ENCODE measurements at places on chromosomes 16 and 17.

DNA sequence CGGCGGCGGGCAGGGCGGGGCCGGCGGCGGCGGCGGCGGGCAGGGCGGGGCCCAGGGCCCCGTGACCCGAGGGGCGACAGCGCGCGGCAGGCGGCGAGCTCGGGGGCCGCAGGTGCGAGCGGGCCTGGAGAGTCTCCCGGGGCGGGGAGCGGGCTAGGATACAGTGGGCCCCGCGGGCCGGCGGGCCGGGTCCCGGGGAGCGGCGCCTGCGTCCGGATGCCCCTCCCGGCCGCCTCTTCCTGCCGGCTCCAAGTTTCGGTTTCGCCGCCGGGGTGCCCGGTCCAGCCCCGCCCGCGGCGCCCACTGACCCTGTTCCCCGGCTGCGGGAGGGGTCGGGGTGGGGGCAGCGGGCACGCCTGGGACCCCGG, at the start of gene RNF213:
Gene RNF213 (plus strand): TSS at position 62 of the 368 bp plus-strand sequence. CDS start 2,830 bp downstream, outside the sequence.
- peak; percentile 56 for DNase-seq

DNA sequence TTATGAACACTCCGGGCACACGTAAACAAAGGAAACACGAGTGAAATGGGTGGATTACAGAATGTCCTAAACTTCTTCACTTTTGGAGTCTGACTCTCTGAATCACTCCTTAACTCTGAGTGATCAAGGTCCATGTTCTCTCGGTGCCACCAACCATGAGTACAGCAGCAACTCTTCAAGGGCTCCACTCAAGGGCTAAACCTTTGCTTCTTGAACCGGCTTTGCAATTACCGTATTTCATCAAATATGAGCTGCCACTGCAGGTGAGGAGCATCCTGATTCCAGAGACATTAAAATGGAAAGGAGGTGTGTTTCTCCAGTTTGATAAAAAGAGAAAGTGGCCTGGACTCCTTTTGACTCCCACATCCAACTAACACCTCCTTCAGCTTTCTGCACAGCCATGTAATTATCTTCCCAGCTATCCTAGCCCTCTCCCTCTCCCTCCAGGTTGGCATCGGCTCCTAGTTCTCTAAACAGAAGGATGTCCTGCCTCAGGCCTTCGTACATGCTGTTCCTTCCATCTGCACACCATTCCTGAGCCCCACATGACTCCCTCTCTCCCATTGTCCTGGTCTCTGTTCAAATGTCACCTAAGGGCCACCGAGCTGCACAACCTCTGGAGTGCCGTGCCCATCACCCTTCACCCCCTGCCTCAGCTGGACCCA, 61.4 kb downstream of the ZDHHC7 start:
- DNase-seq: no peak

- no peak for DNase-seq
Observed at GRCh38 chr16:30356401-30357084, 1.4 kb upstream of the CD2BP2 start.

GRCh38 chr17:732902-733720, 715 bp downstream of the TLCD3A start:
- DNase-seq: peak; percentile 24

GRCh38 chr16:21566891-21567414, 32.4 kb upstream of the METTL9 start:
- peak; percentile 3 for DNase-seq

GRCh38 chr17:14622615-14623101, 321.8 kb downstream of the HS3ST3B1 start:
- DNase-seq: no peak

- DNase-seq: no peak
Observed at GRCh38 chr16:81629034-81629802, 149.9 kb upstream of the PLCG2 start.

GRCh38 chr16:89330177-89330856, 112.8 kb downstream of the ZNF778 start:
- DNase-seq: no peak

GRCh38 chr16:75710344-75710743, 9.1 kb upstream of the DUXB start:
- DNase-seq: no peak

DNA sequence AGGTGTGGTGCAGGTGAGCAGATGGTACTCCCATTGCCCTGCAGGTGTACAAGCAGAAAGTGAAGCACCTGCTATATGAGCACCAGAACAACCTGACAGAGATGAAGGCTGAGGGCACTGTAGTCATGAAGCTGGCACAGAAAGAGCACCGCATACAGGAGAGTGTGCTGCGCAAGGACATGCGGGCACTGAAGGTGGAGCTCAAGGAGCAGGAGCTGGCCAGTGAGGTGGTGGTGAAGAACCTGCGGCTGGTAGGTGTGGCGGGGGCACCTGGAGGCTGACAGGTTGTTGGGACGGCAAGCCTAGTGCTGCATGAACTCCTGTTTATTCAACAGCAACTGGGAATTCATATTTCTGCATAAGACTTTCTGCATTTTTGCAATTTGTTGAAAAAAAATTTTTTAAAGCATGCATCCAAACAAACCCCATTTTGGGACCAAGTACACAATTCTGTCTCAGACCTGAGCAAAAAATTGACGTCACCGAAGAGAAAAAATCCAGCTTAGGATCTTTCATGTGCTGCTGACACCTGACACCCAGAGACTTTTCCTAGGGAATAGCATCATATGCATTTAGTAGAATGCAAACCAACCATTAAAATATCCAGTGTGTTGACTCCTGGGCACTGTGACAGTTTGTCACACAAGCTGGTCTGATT, 13.5 kb upstream of the DBNDD1 start:
- no peak for DNase-seq

GRCh38 chr17:74443516-74444296, 11.8 kb downstream of the GPRC5C start:
- no peak for DNase-seq

DNA sequence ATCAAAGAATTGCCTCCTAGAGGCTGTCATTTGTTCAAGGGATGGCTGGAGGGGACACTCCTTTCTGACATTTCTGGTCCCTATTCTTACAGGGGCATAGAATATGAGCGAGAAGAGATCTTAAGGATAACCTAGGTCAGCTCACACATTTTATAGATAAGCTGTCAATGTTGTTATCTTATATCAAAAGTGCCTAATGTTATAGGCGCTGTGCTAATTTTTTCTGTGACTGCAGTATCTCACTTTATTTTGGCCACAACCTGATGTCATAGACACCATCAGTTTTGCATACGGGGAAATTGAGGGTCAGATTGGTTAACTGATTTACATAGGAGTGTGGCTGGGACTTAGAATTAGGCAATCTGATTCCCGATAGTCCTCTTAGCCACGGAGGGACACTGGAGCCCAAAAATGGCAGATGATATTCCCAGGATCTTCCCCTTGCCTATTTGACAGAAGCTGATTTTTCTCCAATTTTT, 1.2 kb downstream of the CPD start:
- DNase-seq: no peak

- no peak for DNase-seq
Observed at GRCh38 chr16:69465083-69465721, 40.8 kb downstream of the CYB5B start.

- no peak for DNase-seq
Observed at GRCh38 chr17:80724775-80725266, 180.2 kb downstream of the RPTOR start.

- peak; percentile 29 for DNase-seq
Observed at GRCh38 chr16:24504472-24505345, 34.7 kb upstream of the RBBP6 start.

DNA sequence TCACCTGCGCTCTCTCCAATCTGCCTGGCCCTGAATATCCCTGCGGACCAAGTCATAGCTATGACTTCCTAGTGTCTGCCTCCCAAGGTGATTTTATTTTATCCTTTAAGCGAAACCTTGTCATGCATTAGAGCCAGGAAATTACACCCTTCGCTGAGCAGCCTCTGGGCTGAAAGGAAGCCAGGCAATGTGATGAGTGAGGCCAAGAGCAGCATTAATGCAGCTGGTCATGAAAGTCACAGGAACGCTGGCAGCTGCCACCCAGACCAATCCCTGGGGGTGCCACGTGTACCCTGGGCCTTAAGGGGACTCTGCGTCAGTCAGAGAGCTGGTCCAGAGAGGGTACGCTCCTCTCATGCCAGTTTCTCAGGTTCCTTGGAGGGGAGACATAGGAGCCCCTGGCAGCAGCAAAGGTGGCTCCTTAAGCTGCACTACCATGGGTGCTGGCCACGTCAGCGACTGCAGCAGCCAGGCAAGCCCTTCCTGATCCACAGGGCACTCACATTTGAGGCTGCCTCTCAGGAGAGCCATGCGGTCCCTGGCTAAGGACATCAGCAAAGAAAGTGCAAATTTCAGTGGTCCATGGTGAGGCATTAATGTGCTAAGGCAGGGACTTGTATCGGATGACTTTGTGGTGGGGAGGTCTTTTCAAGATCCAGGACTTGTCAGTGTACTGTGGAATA, 42.7 kb upstream of the WSCD1 start:
- DNase-seq: no peak

GRCh38 chr16:49625311-49626065, 230.4 kb downstream of the ZNF423 start:
- DNase-seq: no peak

GRCh38 chr17:64384253-64385186, 6.1 kb downstream of the PECAM1 start:
- DNase-seq: no peak

DNA sequence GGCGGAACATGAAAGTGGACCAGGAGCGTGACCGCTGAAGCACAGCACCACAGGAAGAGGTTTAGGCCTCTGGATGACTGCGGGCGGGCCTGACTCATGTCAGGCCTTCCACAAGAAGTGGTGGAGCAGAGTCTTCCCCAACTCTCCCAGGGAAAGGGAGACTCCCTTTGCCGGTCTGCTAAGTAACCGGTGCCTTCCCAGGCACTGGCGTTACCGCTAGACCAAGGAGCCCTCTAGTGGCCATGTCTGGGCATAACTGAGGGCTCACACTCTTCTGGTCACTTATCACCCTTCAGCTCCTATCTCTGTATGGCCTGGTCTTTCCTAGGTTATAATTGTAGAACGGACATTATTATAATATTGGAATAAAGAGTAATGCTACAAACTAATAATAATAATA, 1931.9 kb downstream of the TP53TG3F start:
- DNase-seq: no peak

DNA sequence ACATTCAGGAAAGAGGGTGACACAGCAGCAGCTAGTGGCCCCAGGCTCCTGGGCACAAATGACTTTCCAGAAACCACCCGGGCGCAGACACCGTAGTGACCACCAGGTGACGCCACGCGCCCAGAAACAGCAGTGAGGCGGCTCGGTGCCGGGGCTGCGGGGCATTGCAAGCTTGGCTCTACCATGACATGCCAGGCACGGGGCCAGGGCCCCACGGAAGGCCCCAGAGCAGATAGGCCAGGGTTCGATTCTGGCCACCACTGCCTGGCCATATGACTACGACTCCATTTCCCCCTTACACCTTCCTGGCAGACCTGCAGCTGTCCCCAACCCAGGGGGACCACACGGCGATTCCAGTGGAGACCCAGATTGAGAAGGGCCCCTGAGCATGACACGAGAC, 6.7 kb downstream of the RHBDF1 start:
- DNase-seq: peak; percentile 78

DNA sequence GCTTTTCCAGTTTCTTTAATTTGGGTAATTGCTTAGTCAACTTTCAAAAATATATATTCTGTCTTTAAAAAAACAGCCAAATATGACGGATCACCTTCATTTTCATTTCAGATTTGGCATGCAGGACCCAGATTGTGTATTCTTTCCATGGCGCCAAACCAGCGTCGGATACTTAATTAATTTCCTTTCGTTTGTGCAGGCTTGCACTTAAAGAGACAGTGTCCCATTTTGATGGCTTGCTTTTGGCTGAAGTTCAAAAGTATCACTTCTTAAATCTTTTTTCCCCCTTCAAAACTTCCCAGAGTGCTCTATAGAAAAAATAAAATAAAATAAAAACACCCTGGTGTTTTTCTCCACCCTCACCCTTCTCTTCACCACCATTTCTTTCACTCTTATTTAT, 394.5 kb upstream of the SOX9 start:
- no peak for DNase-seq

GRCh38 chr16:89593841-89594240, 18.3 kb downstream of the CPNE7 start:
- no peak for DNase-seq

- DNase-seq: no peak
Observed at GRCh38 chr16:26071101-26071866, 379.5 kb downstream of the HS3ST4 start.

DNA sequence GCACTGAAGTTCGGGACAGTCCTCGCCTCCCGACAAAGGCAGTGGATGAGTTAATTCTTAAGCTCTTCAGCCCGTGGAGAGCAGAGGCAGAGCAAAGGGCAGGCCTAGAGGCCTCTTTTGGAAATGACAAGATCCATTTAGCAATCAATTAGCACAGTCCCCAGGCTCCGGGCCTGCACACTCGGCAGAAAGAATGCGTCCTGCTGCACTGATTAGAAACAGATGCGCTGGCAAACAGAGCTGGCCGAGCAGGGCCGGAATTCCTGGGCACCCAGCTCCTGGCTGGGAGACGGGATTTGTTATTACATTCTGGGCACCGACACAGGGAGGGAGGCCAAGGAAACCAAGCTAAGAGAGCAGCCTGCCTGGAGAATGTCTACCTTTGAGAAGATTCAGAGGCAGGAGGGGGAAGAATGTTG, 162.9 kb downstream of the COPRS start:
- DNase-seq: peak; percentile 82

DNA sequence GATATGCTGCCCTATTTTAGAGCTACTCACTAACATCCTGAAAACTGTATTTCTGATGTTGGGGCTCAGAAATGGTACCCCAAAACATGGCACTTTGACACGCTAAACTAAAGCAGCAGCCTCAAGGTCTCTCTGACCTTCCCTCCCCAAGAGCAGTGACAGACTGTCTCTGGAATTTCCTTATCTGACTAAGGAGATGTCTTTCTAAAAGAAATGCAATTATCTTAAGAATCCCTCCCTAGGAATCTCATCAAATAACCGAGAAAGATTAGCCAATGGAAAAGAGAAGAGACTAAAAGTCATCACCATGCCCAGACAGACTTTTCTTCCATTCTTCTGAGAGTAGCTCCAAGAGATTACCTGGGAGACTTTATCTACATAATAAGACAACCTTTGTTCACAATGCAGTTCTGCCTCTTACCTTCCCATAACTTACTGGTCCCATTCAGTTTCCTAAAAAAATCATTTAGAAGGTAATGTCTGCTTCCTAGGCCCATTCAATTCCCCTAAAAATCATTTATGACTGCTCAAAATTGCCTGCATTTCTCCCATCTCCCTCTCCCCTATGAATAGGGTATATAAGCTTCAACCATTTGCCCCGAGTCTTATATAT, 123.9 kb downstream of the CPPED1 start:
- DNase-seq: no peak

GRCh38 chr16:65559846-65560245, 438.0 kb upstream of the CDH11 start:
- DNase-seq: no peak

Measured in uterus (tissue), 4 donors.